ENCODE measurements at places on chromosomes 16 and 17.

GRCh38 chr17:37839196-37839978 lies 84.8 kb upstream of the TBC1D3K start:
- DNase-seq = no peak

- DNase-seq = no peak
Observed at GRCh38 chr17:43140396-43141332, 15.5 kb upstream of the BRCA1 start.

DNA sequence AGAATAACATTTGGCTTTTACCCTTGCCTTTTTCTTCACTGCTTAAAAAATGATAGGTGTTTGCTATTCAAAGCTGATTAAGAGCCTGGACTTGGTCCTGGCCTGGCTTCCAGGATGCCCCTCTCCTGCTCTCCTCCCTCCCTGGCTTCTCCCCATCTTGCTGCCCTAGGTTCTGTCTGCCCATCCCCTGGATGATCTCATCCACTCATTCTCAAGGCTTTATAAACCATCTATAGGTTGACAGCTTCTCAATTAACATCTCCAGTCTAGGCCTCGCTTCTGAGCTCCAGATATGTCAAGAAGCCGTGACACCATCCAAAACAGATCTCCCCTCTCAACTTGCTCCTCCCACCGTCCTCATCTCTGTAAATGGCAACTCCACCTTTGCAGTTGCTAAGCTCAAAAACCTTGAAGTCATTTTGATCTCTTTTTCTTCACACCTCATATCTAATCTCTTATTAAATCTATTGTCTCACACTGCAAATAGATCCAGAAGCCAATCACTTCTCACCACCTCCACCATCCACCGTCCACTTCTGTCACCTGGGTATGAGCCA lies 8.7 kb downstream of the ZNF771 start:
- no peak for DNase-seq

GRCh38 chr17:34243364-34244320 lies 11.4 kb upstream of the CCL2 start:
- DNase-seq = no peak

DNA sequence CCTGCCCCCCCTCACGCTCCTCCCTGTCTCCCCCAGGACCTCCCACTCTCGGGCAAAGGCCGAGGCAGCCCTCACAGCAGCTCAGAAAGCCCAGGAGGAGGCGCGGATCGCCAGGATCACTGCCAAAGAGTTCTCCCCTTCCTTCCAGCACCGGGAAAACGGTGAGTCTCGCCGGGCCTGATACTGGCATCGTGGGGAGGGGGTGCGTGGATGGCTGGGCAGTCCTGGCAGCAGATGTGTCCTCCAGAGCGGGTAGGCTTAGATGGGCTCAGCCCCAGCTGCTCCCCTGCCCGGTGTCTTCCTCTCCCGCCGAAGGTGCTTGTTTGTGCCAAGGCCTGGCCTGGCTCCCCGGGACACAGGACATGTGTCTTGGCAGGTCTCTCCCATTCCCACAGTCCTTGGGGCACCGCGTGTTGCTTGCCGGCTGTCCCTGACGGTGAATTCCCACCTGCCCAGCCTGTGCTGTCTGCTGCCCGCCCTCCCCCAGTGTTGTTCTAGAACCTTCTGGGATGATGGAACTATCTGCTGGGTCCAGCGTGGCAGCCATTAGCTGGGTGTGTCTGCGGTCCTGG lies 81.6 kb downstream of the KLHDC4 start:
- DNase-seq = no peak

DNA sequence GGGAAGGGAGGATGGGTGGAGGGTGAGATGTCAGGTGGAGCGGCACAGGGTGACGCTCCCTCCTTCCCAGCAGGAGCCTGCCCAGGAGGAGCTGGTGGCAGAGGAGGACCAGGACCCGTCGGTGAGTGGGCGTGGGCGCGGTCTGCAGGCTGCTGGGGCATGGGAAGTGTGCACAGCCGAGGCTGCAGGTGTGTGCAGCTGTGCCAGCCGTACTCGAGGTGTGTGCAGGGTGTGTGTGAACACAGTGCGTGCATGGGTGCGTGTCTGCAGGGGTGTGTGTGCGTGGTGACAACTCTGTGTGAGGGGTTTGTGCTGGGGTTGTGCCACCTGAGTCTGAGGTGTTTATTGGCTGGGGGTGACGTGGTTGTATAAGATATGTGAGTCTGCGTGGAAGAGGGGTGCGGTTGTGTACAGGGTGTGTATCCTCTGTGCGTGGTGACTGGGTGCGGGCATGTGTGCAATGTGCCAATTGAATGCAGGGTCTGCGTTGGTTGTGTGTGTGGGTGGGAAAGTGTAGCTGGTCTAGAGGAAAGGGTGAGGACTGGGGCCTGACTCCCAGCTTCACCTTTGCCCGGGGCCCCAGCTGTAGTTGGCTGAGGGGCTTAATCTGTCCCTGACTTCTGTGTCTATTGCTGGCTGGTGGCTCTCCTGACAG lies 670 bp downstream of the TNFSF12 start:
- DNase-seq = no peak

- DNase-seq = no peak
Observed at GRCh38 chr16:1899641-1900451, 18.4 kb downstream of the HS3ST6 start.

- DNase-seq = no peak
Observed at GRCh38 chr17:1557355-1558095, 5.1 kb downstream of the PITPNA start.

DNA sequence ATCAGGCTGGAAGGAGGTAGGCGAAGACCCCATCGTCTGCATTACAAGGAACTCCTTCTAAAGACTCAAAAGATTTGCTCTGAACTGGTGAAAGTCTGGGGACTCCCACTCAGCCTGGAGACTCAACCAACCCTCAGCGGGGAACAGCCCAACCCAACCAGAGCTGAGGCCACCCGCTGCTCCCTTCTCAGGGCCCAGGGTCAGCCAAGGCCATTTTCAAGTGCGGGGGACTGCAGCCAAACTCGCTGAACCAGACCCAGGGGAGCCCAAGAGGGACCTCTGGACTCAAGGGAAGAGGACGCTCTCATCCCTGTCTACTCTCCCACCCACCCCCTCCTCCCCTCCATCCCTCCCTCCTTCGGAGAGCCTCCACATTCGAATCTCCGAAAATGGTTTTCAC lies 24.1 kb downstream of the XYLT1 start:
- DNase-seq = no peak

GRCh38 chr17:73118951-73119391 lies 26.5 kb upstream of the SLC39A11 start:
- DNase-seq = no peak
